ENCODE measurements at places on chromosomes 3 and 15. TPM values are rescaled to one million over a fixed set of nuclear protein-coding genes. Genes with fewer than 3 reads are reported as not detected.

Gene ACSBG1
- total RNA-seq: not detected

Gene SAMMSON
- not detected for total RNA-seq

Gene SCAANT1
- total RNA-seq: not detected

Gene GOLGA8K
- total RNA-seq: not detected

Gene LTK
- not detected for total RNA-seq

Gene ILDR1
- total RNA-seq: not detected
